ENCODE measurements at places on chromosomes 3 and 15.
A peak's percentile ranks its signal among the peaks of the same experiment; 100 is the strongest.

- peak; percentile 7 for DNase-seq
Observed at GRCh38 chr3:112357930-112358780, 25.2 kb downstream of the CD200 start.

- DNase-seq, result peak; percentile 62
Observed at GRCh38 chr15:100694381-100695021, 92.1 kb downstream of the ASB7 start.

DNA sequence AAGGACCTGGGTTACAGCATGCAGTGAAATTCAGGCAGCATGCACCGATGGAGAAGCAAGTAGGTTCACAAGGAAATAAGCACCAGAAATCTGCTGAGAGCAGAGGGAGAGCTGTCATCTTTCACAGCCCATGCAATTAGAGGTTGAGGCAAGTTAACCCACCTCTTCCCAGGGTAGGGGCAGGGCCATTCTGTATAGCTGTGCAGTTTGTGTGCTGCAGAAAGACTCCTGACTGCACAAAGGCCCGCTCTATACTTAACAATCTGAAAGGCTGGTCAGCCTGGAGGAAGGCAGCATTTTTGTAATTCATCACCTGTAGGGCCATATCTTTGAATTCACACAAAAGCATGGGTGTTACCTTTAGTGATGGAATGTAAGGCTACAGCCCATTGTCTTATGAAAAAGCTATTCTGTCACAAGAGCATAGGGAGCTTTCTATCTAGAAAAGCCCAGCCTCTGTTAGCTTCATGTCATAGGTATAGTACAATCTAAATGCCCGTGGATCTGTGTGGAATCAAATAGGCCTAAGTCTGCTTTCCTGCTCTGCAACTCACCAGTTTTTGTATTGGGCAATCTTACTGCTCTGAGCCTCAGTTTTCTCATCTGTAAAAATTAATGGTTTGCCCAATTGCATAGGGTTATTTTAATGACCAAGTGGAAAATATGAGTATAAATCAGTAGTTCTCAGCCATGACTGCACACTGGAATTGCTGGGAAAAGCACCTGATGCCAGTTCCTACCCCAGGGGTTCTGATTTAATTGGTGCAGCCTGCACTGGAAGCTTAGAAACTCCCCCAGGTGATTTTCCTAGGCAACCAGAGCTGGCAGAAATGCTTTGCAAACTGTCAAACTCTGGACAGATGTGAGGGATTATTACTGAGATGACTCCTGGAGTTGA is 65.2 kb downstream of the ATP13A5 start:
- DNase-seq, result no peak

- peak; percentile 87 for DNase-seq
Observed at GRCh38 chr3:174270841-174271240, 588.3 kb upstream of the NAALADL2 start.

DNA sequence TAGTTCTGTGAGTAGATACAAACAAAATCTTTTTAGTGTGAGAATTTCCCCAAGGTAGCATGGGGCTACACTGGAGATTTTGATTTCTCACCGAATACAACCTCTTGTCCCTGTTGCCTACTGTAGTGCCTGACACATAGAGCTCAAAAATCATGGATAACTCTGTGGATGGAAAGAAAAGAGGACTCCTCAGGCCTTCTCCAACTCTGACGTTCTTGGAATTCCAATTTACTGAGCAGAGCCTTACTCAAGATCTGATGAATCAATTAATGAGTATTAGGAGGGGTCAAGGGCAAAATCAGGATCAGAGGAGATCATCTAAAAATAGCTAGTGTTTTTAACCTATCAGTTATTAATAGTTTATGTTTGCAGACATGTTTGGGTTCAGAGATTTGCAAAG is 46.7 kb upstream of the PYDC2 start:
- DNase-seq, result peak; percentile 18

- no peak for DNase-seq
Observed at GRCh38 chr3:83769791-83770663, 1188.8 kb upstream of the CADM2 start.

DNA sequence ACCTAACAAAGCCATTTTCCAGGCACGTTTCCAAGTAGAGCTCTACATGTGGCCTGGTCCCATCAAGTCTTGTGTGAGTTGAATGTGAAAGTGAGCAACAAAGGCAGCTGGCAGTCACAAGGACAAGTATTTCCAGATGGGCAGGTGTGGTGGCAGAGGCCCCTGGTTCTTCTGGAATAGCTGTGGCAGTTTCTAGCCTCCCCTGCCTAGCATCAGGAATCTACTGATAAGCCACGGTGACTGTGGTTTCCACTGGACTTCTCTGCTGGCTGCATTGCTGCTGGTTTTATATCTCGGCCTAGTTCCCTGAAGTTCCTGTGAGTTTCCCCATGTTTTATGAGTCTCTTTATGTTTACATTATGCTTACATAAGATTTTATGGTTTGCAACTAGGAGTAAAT is 117.7 kb downstream of the GOLIM4 start:
- DNase-seq, result no peak

- DNase-seq, result no peak
Observed at GRCh38 chr3:138119423-138119766, 4.0 kb upstream of the DZIP1L start.

DNA sequence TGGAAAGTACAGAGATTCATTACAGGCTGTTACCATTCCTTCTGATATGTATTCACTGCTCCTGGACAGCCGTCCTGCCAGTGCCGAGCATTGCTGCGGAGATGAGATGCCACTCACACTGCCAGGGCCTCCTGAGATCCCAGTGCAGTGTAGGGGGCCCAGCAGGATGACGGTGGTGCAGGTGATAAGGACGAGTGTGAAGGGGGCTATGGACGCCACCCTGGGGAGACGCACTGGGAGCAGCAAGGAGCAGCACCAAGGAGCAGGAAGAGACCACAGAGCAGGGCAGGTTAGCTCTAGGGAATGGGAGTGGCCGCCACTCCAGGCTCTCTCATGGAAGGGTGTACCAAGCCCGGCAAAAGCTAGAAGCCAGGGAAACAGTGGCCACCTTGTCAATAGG is 4.0 kb upstream of the KLF15 start:
- no peak for DNase-seq

GRCh38 chr3:151412989-151413388 is 28.4 kb upstream of the P2RY12 start:
- no peak for DNase-seq

DNA sequence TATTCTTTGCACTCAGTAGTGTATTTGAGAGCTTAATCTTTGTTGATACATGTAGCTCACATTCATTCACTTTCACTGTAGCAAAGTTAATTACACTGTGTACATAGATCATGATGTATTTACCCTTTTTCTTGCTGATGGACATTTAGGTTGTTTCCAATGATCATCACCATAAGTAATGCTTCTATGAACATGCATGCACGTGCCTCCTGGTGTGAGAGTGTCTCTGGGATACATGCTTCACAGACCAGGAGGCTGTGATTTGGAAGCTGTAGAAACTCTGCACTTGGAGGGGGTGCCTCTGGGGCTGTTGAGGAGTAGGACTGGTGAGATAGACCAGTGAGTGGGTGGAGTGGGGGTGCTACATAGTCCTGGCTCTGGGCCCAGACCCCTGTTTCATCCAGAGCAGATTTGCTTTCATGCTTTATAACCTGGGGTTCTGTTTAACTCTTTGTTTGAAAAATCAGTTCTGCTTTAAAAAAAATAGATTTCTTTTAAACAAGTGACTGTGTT is 18.2 kb upstream of the SMAD3 start:
- DNase-seq, result no peak

GRCh38 chr3:134276086-134276485 is 25.4 kb upstream of the RYK start:
- no peak for DNase-seq
